Activated CD4-positive, CD25-positive, alpha-beta regulatory T cell (primary cell): ENCODE measurements at places on chromosomes 3 and 15.

DNA sequence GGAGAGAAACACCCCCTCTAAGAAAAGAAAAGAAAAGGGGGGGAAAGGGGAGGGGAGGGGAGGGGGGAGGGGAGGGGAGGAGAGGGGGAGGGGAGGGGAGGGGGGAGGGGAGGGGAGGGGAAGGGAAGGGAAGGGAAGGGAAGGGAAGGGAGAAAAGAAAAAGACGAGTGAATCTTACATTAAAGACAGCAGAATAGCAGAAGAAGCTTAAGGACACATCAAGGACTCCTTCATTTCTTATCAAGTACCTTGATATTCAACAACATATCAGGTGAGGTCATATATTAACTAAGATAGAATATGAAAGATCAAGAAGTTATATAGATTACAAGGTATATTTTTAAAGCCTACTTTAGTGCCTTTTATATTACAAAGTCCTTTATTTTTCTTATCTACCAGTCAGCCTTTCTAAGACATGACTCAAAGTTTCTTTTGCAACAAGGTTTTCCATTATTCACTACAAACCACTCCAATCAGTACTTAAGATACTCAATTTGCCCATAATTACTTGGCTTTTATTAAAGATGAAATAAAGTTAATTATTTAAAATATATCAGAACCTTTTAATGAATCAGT, 17.7 kb upstream of the AADAC start:
- no peak for DNase-seq

- DNase-seq, result no peak
Observed at GRCh38 chr3:31968927-31969418, 12.1 kb downstream of the OSBPL10 start.

DNA sequence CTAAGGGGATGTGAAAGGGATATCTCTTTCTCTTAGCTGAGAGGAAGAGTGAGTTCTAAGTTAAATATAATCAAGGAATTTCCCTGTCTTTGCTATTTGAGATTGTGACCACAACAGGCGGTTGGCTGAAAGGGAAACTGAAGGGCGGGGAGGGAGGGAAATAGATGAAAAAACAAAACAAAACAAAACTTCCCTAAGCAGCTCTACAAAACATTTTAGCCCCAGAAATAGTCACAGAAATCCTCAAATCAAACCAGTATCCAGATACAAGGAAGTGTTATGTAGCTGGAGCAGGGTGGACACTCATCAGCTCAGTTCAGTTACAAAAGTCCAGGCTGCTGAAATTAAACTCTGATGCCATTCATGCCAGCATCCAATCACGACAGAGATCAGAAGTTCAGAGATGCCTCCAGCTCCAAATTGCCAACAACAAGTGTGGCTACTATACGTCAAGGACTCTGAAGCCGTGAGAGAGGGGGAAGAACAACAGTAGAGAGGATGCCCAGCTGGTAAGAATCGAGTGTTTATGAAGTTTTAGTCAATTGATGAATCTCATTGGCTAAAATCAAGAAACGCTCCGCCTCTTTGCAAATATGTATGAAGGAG, 319 bp upstream of the TP63 start:
- no peak for DNase-seq

- no peak for DNase-seq
Observed at GRCh38 chr3:9673752-9674151, 24.4 kb downstream of the MTMR14 start.

DNA sequence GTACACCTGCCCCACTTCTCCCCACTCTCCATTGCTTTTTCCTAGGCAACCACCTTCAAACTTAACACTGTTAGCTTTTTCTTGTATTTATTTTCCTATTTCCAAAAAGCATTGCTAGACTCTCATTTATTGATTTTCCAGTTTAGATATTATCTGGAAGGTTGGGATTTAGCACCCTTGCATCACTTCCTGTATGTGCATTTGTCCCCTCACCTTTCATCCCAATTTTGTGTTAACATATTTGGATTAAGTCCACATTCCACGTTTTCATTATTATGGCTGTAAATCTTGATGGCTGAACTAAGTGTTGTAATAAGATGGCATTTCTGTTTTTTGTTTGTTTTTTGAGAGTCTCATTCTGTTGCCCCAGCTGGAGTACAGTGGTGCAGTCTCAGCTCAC, 109.7 kb downstream of the TBC1D2B start:
- DNase-seq, result no peak

- no peak for DNase-seq
Observed at GRCh38 chr3:150613709-150614480, 10.8 kb downstream of the SELENOT start.

- peak; percentile 30 for DNase-seq
Observed at GRCh38 chr3:20054549-20054987, 14.3 kb downstream of the KAT2B start.

- DNase-seq, result no peak
Observed at GRCh38 chr3:63992516-63993209, 30.6 kb downstream of the PSMD6 start.

DNA sequence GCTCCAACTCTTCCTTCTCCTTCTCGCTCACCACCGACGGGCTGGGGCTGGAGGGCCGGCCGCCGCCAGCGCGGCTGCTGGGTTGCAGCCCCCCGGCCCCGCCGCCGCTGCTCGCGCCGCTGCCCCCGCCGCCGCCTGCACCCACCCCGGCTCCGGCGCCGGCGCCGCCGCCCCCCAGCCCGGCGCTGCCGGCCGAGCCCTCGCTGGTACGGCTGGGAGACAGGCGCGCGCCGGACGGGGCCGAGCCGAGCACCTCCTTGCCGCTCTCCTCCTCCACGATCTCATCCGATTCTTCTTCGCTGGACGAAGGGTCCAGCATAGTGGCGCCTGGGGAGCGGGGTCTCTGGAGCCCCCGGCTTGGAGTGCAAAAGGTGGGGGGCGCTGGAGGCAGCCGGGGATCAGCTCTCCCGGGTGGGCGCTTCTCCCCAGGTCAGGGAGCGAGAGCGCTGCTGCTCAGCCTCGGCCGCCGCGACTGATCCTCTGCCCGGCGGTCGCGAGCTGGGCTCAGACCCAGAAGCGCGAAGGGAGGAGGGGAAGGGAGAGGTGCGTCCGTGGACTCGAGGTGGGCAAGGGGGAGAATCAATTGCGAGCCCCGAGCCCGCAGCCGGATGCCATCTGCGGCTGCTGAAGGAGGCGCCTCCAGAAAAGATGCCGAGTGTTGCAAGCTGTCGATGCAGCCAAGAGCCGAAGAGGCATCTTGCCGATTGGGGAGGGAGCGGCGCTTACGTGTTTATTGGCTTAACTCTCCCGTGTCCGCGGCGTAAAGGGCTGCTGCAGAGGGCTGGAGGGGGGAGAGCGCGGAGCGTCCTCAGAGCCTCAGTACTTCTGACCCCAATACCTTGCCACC, at the start of gene CADPS:
Gene CADPS (minus strand): TSS at position 706 of the 847 bp plus-strand sequence. CDS start 387 bp downstream, at position 319.
- no peak for DNase-seq

DNA sequence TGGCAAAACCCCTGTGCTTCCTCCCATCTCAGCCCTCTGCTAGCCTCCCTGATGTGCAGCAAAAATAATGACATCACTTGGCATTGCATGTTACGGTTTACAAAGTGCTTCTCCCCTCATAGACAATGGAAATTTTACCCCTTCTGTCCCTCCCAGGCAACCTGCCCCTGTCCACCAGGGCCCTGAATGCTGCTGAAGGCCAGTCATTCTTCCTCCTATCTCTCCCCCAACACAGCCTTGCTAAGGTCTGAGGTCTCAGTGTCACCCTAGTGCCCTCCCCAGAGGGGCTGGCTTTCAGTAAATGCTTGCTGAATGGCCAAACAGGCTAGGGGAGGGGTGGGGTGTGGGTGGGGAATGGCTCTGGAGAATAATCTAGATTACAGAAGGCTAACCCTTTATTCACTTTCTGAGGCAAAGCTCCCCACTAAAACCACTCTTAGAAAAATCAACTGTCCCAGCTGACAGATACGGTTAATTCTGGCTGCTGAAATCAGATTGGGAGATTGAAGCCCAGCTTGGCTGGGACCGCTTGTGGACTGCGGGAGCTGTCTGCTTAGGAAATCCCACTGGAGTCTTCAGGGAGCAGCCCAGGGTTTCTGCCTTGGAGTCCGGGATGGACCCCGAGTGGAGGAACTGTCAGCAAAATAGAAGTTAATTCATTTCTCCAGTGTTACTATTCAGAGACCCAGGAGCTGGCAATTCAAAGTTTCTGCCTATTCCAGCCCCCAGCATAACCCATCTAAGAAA, 22.9 kb downstream of the ANP32A start:
- DNase-seq, result no peak

DNA sequence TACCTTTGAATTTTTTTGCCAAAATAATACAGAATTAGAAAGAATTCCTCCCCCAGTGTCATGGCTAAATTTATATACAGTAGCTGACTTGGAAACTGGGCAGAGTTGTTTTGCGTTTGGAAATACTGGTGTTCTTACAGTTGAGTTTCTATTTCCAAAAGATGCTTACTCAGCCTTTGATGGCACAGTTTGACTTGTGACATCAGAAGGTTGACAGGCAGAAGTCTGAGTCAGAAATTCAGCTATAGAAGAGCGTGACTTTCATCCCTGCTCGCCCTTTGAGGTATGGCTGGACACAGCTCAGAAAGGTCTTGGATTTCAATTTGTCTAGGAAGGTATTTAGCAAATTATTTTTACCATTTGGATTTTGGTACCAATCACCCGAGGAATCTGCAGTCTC, 175.8 kb downstream of the VGLL4 start:
- no peak for DNase-seq

GRCh38 chr3:144760831-144761230, 789.2 kb downstream of the DIPK2A start:
- DNase-seq, result no peak

DNA sequence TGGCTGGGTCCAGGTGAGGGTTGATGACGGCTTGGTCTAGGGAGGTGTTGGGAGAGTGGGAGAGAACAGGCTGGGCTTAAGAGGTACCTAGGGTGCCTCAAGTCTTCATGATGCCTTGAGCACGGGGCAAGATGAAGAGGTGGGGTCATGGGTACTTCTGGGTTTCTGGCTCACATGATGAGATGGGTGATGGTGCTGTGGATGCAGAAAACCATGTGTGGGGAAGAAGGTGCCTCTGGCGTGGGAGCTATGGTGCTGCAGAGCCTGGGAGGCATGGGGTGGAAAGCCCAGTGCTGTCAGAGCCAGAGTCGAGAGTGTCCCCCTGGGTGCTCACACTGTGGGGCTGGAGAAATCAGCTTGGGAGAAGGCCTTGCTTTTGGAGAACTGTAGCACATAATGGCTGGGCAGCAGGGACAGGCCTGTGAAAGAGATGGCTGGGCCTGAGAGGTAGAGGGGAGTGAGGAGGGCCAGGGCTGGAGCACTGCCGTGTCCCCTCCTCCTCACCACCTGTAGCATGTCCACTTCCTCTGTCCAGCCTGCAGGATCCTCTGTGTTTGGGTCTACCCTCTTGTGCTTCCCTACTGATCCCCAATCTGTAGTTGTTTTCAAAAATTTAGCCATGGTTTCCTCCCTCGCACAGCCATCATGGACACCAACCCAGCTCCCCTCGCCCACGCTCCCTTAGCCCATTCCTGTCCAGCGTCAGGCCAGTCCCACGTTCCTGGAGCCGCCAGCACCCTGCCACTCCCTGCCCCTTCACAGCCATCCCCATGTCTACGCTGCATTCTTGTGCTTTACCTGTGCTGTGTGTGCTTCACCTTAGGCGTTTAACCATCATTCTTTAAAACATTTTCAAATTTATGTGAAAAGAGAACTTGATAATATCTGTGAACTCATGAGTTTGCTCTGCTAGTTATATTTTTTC, 132.0 kb downstream of the EEFSEC start:
- no peak for DNase-seq

- no peak for DNase-seq
Observed at GRCh38 chr15:80498652-80499051, 94.5 kb downstream of the ARNT2 start.

- no peak for DNase-seq
Observed at GRCh38 chr15:88647351-88648105, 8.7 kb downstream of the ISG20 start.

- DNase-seq, result no peak
Observed at GRCh38 chr3:34140616-34141015, 342.2 kb downstream of the PDCD6IP start.

DNA sequence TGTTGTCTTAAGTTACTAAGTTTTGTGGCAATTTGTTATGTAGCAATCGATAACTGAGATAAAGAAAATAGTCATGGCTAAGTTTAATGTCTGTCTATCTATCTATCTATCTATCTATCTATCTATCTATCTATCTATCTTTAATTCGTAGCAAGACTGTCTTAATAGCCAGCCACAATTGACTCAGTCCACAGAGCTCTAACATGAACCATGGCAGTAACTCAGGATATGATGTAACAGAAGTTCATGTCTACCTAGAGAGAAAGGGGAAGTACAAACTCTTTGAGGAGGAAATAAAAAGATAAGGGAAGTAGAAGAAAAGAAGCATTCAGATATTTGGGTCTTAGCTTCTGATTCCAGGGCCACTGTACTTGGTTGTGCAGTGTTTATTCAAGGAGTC, 61.5 kb upstream of the FNDC3B start:
- no peak for DNase-seq

DNA sequence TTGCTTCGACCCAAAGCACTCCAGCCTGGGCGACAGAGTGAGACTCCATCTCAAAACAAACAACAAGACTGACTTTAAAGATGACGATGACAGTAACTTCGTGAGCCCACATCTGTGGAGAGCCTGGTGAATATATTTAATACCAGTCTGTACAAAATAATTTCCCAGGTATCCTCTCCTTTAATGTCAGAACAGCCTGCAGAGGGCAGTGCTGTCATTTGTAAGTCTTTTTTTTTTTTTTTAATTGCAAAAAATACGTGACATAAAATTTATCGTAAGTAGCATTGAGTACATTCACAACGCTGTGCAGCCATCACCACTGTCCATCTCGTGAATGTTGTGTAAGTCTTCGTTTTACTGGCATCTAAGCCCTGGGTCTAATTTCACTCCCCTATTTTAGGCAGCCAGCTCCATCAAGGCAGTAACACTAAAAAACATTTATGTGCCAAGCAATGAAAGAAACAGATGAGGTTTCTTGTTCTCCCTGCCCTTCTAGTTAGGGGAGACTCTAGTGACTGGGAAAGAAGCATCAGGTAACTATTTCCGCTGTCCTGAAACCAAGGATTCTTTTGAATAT, 1.4 kb downstream of the HTD2 start:
- no peak for DNase-seq

DNA sequence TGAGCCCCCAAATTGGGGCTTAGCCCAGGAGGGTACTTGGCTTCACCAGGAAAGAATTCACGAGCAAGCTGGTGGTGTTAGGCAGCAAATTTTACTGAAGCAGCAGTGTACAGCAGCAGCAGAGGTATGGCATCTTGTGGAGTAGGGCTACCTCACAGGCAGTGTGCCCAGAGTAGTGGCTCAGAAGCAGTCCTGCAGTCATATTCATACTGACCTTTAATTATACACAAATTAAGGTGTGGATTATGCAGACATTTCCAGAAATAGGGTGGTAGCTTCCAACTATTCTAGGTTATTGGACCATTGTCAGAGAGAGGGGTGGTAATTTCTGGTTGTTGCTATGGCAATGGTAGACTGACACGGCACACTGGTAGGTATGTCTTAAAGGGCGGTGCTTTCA, 20.7 kb upstream of the CADPS start:
- no peak for DNase-seq

- DNase-seq, result no peak
Observed at GRCh38 chr3:196486263-196486662, 17.3 kb downstream of the RNF168 start.

- no peak for DNase-seq
Observed at GRCh38 chr3:64173563-64173962, 51.7 kb downstream of the PRICKLE2 start.
